IMR-90 (cell line): ENCODE measurements at places on chromosomes 6 and 20. TPM values are rescaled to one million over a fixed set of nuclear protein-coding genes. Genes with fewer than 3 reads are reported as not detected.
A peak's percentile ranks its signal among the peaks of the same experiment; 100 is the strongest.

DNA sequence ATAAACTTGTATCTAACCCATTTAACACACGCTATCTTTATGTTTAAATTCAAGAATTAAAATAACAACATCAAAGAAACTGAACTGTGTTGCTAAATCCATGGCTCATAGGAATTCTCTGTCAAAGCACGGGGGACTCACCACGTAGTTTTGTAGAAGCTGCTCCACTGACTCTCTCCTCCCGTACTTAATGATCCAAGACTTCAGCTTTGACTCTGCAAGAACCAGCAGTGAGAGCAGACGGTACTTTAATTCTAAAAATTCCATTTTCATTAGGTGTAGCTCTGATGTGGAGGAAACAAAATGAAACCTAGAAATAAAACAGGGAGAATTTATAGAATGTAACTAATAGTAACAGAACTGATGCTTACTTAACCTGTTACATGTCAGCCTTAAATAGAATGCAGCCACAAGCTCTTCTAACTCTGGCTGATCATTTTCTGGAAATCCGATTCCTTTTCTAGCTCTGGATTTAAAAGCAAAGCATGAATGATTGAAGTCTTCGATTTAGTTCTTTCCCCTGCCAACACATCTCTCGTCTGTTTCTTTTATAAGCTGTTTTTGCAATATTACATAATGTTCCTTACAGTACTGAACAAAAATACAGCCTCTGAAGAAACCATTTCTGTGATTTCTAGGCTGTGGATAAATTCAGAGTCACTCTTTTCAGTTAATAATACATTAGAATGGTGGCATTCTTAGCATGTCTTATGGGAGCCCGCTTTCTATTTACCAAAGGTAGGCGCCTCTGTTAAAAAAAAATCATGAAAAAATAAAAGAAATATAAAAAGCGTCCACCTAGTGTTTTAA is 165.5 kb downstream of the SYNE1 start:
- peak; percentile 49 for DNase-seq

GRCh38 chr6:131765081-131765803 is 42.6 kb upstream of the ENPP1 start:
- DNase-seq, result peak; percentile 74

DNA sequence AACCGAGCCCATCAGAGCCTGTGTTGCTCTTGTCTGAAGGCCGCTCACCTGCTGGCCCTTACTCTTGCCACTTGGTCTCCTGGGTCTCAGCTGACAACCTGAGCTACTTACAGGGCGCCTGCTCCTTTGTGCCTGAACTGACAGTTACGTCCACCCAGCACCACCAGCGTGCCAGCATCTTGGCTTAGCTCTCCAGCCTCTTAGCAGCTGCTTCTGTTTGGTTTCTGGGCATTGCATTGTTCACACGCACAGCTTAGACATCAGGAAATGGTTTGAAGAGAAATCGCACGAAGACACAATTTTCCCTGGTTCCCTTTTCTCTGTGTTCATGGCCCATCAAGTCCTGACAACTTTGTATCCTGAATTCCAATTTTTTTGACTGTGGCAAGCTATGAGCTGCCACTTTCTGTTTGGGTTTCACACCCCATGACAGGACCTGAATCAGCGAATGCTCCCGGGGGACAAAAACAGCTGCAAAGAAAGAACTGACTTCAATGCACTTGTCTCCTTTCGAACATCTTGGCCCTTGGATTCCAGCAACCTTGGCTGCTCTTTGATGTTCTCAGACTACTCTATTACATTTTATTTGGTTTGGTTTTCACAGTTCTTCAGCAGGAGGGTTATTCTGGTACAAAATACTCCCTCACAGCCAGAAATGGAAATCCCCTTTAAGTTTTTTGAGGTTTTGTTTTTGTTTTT is 45.2 kb upstream of the LY86 start:
- no peak for DNase-seq

DNA sequence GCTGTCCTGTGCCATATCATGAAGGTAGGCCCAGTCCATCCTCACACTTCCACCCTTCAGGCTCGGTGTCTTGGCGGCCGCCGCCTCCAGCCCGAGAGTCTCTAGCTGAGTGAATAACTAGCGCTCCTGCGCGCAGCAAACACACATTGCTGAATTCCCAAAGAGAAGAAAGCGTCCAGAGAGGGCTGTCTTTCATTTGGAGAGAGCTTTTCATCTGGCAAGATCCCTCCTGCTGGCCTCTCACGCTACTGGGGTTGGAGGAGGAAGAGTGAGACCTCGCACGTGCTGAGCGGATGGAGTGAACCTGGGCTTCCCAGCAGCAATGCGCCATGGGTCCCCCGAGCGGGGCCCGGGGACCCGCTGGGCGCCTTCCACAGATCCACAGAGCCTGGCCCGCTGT is 73.2 kb downstream of the NCR2 start:
- no peak for DNase-seq

CRYBG1 gene
- 0.32 and 0.38 TPM in 2 replicates for polyA plus RNA-seq

MOG gene
- not detected in 2 replicates for polyA plus RNA-seq

DNA sequence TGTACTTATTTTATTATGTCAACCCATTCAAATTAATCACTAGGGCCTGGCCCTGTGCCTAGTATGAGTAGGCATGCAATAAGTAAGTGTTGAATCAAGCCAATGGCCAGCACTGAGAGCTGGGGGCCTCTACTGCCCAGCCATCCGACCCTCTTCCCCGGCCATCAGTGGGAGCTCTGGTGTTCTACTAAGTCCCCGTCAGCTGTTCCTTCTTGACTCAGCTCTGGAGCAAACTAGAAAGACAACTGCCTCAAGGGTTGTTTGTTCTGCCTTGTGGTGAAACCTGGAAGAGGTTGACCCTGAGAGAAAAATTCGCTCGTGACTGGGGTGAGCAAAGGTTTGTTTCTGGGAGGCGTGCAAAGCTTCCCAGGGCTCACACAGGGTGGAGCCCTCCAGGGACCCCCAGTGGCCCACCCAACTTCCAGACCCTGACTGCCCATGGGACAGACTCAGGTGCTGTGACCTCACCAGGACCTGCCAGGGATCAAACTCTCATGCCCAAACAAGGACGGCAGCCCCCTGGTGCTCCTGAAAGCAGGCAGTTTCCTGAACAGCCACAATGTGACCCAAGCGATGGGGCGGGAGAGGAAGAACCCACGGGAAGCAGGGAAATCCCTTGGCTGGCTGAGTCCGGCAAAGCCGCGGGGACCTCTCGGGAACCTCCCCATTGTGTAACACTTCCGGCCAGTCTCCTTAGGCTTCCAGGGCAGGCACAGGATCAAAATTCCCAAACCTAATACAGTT is 50.4 kb downstream of the BANF2 start:
- peak; percentile 65 for DNase-seq

RBM24 gene
- polyA plus RNA-seq, result 6.6 and 8.1 TPM in 2 replicates

DNA sequence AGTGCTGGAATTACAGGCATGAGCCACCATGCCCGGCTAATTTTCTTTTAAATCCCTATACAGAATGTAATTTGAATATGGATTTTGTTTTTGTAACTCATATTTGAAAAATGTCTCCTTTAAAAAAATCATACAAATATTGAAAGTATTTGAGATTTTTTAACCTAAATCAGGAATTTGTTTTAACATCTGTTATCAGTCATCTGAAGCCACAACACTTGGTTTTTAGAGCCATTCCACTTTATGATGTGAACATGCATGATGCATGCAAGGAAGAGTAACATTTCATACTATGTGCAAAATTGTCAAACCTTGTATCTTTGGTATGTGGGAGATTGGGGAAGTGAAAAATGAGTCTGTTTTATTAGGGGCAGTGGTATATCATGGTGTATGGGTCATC is 124.5 kb upstream of the AHI1 start:
- DNase-seq, result no peak
